ENCODE measurements at places on chromosomes 7 and 10.

GRCh38 chr10:21314906-21315644 lies 210.4 kb downstream of the SKIDA1 start:
- no peak for DNase-seq

DNA sequence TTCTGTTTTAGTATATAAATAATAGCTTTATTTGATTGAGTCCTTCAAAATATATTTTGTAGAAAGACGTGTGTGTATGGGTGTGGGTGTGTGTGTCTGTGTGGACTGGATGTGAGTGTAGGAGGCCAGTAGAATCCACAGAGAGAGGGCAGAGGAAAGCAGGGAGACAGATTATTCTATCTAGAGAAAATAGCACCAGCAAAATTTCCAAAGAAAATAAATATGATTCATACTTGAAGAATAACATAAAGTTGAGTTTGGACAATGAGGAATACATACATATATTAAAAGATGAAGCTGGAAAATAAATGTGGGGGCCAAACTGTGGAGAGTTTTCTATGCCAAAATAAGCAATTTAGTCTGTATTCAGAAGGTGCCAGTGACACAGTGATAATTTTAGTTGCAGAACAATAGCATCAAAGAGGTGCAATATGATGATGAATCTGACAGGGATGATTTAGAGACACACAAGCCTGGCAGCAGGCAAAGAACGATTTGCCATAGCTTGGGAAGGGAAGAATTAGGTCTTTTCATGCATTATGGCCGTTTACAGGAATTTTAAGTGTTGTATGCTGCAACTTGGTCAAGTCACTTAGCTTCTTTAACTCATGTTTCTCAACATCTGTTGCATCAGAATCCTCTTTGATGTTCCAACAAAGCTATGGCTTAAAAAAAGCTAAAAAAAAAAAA lies 121.3 kb downstream of the SEMA3A start:
- DNase-seq = no peak

- DNase-seq = peak; percentile 31
These were observed 219.0 kb downstream of the CCDC3 start for GRCh38 chr10:12782537-12782936.

DNA sequence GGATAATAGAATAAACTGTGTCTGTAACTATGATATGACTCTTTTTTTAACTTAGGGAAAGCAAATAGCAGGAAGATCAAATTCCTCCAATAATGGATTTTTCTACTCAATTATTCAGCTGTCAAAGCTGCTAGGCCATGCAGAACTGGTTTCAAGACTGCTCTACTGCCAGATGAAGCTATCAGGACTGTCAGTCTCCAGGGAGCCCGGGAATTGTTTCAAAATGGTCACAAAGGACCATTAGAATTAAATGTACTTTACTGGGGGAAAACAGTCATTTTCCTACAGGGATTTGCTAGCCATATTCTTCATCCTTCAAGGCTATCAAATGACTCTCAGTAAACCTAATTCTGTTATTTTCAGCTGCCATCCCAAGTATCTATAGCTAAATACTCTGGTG lies 276.3 kb downstream of the LHFPL3 start:
- DNase-seq = no peak

Data from DND-41 (cell line).